ENCODE measurements at places on chromosomes 12 and 14.

DNA sequence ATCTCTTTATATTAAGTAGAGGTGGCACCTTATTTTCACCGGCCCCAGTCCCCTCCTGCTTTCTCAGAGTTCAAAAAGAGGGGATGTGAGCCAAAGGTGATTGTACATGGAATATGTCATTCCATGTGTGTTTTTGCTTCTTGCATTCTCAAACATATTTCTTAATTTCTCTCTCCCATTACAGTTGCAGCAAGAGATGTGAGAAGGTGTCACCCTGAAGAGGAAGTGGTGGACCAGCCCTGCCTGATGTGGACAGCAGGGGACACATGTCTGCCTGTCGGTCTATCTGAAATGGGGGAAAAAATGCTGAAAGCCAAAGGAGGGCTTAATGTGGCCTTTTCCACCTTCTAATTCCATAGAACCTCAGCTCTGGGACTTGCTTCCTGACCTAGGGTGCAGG, 1.9 kb upstream of the FOXN3 start:
- no peak for DNase-seq

DNA sequence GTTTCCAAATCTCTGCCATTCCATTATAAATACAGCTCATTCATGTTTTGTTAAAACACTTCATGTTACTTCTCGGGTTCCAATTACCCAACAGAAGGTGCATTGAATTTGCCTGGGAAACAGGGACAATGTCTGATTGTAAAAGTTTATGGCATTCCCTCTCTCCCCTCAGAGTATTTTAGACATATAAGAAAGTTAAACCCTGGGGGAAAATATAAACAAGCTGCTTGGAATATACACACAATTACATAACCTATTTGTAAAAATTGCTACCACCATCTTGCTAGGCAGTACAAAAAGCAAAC, 60.0 kb downstream of the BTG1 start:
- DNase-seq = no peak

- no peak for DNase-seq
These were observed 8.1 kb downstream of the CIT start for GRCh38 chr12:119868992-119869391.

GRCh38 chr12:122051231-122051876, 27.2 kb upstream of the MLXIP start:
- no peak for DNase-seq

DNA sequence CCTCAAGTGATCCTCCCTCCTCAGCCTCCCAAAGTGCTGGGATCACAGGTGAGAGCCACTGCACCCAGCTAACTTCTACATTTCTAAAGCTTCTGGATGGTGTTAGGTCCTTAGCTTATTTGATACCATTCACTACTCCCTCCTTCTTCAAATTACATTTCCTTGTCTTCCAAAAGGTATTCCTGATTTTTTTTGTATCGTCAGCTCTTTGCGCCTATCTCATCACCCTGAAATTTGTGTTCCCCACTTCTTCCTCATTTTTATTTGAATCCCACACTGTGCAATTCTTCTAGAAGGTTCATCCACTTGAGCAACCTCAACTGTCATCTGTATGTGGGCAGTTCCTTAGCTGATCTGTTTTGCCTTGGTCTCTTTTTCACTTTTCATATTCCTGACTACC, 241.8 kb upstream of the RGS6 start:
- DNase-seq = no peak

DNA sequence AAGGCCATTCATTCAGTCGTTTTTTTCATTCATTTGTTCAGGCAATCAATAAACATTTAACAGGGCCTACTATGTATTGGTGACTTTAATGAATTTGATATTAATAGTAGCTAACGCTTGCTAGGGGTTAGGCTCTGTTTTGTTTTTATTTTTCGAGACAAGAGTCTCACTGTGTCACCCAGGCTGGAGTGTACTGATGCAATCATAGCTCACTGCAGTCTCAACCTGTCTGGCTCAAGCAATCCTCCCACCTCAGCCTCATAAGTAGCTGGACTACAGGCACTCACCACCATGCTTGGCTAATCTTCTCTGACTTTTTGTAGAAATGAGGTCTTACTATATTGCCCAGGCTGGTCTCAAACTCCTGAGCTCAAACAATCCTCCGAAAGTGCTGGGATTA, 25.6 kb upstream of the MED13L start:
- no peak for DNase-seq

DNA sequence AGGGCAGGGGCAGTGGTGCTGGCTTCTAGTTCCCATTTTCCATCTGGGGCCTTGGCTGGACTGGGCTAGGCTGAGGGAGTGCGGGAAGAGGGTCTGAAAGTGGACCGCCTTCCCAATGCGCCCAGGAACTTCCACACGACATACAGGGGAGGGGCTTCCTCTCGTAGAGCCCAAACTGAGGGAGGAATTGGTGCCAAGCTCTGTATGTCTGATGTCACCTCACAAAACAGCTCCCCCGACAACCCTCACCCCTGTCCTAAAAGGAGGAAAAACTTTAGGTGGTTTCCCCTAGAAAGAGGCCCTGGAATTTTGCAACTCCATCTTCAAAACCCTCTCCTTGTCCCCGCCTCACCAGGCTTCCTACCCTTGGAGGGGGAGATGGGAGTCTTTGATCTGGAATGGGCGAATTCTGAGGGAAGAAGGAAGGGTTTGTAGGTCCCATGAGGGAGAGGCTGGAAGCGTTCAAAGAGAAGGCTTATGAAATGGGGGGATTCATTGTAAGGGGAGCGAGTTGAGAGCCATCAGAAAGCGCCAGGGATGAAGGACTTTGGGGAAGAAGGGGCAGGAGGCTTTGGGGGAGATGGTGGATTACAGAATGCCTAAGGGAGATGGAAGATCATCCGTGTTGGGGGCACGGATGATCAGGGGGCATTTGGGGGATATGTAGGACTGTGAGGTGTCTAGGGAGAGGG, 844 bp downstream of the GLTP start:
- no peak for DNase-seq

GRCh38 chr12:97643924-97644323, 181.3 kb downstream of the RMST start:
- DNase-seq = no peak

GRCh38 chr12:116855744-116856470, 25.3 kb downstream of the HRK start:
- DNase-seq = no peak

GRCh38 chr12:130709971-130710732, 5.9 kb downstream of the RIMBP2 start:
- no peak for DNase-seq

DNA sequence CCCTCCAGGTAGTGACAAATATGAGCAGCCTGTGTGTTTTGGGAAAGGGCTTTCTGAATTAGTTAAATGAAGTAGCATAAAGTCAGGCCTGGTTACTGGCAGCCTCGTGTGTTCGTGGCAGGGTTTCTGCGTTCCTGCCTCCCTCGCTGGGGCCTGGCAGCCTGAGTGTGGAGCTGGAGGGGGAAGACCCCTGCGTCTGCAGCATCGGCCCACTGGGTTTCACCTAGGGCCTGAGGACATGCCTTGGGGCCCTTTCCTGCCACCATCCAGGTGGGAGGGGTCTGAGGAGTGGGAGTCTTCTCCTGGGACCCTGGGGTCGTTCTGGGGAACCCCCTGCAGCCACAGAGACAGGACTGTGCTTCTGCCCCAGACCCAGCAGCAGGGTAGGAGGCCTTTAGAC, 20.4 kb upstream of the AMN start:
- no peak for DNase-seq

DNA sequence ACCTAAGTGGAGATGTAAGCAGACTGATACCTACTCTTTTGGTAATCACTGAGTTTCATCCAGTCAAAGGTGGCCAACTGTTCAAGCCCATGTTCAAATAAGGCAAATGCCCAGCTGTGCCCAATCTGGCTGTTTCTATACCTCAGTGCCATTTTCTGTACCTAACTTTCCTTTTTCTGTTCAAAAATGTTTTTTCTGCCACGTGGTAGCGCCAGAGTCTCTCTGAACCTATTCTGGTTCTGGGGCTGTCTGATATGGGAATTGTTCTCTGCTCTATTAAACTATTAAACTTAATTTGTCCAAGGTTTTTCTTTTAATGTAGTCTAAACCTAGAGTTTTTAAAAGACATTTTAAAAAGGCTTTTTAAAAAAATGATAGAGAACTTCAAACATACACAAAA, 391.2 kb downstream of the NOVA1 start:
- no peak for DNase-seq

DNA sequence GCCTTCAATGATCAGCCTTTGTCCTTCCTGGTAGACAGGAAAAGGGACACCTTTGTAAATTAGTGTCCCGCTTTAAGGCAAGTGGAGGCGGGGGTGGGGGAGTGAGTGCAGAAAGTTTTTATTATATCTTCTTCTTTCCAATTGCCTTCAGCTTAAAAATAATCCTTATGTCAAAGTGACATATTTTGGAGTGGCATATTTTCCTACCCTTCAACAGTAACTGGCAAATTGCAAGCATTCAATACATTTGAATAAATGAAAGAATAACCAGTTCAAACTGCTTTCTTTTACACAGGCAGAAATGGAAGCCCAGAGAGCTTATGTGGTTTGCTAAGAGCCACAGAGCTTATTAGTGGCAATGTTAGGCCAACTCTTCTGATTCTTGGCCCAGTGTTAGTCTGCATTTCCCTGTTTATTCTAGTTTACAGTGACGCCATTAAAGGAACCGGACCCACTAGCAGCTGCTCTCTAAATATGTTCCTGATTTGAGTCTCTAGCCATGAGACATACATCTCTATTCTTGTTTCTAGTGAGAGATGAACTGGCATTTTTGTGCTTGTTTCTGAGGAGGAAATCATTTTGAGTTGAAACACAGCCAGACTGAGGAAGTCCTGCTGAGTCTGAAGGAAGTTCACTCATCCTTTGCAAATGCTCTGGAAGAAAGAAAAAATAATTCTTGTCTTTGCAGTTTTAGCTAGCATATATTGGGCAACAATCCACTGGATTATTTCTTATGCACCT, 468.7 kb downstream of the NOVA1 start:
- DNase-seq = no peak

- no peak for DNase-seq
These were observed 3.5 kb downstream of the SLC7A7 start for GRCh38 chr14:22811722-22812121.

GRCh38 chr12:12546314-12546772, 16.3 kb downstream of the DUSP16 start:
- no peak for DNase-seq

DNA sequence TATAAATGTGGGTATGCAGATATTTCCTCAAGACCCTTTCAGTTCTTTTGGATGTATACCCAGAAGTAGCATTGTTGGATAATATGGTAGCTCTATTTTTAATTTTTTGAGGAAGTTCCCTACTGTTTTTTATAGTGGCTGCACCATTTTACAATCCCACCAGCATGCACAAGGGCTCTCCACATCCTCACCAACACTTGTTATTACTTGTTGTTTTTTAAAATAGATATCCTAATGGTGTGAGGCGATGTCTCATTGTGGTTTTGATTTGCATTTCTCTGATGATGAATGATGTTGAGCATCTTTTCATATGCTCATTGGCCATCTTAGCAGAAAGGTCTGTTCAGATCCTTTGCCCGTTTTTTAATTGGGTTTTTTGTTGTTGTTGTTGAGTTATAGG, 47.1 kb downstream of the DIP2B start:
- no peak for DNase-seq

DNA sequence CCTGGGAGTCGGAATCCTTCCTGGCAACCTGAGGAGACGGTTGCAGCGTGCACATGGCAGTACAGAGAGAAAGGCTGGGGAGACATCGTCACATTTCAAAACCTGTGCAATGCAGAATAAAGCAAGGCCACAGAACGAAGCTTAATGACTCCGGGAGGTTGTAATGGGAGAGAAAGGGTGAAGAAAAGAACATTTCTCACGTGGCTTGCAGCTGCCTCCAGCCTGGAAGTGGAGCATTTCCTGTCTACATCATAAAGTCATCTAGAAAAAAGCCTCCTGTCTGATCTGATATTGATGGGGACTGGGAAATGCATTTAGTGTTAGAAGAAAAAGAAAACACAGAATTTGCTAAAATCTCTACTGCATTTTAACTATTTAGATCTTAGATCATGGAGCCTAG, 209.3 kb downstream of the TMEM132C start:
- DNase-seq = no peak

DNA sequence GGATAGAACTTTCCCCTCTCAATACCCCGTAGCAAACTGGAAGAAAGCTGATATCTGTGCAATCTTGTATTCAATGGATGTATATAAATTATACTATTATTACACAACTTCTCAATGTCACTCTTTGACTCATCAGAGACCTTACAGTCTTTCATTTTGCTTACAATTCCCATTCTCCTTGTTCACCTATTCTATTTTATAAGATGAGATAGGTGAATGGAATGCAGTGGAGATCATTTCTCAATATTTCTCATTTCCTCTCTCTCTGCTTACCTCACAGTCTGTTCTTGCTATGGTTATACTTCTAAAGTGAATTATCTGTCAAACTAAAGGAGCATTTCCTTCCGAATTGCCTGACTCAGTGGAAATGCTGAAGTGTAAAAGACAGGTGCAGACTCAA, 14.9 kb downstream of the FOXA1 start:
- no peak for DNase-seq

- DNase-seq = no peak
These were observed 158.0 kb downstream of the KCNK10 start for GRCh38 chr14:88164906-88165534.

DNA sequence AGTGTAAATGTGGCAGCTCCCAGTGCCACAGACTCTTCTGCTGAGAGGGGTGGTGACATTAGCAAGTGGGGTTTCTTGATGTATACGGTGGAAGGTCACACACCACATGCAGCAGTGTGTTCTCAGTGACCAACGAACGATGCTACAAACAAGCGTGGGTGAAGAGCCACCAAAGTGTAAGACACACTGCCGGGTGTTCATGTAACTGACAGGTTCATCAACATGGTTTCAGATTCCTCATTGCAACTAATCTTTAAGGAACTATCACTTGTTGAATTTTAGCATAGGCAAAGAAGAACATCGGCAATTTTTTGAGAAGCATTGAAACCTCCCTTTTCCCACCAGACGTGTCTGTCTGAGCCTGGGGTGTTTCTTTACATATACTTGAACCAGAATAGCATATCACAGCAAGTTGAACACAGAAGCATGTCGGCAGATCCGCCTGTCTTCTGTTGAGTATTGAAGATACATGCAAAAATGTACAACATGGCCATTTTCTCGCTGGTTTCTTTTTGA, 58.8 kb downstream of the PPP2R5C start:
- DNase-seq = no peak

DNA sequence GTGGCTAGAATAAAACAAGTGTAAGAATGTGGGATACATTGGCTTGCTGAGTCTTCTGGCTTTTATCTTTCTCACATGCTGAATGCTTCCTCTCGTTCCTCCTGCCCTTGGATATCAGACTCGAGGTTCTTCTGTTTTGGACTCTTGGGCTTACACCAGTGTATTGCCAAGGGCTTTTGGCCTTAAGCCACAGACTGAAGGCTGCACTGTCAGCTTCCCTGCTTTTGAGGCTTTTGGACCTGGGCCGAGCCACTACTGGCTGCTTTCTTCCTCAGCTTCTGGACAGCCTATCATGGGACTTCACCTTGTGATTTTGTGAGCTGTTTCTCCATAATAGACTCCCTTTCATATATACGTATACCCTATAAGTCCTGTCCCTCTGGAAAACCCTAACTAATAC, 300.9 kb upstream of the STXBP6 start:
- no peak for DNase-seq

- no peak for DNase-seq
These were observed 355.2 kb downstream of the PCNX1 start for GRCh38 chr14:71262441-71262840.

- peak; percentile 45 for DNase-seq
These were observed 8.3 kb downstream of the CDKL1 start for GRCh38 chr14:50388256-50388931.

- no peak for DNase-seq
These were observed 27.3 kb upstream of the FRS2 start for GRCh38 chr12:69442894-69443293.

All from HuH-7 (cell line).